Caki2 (cell line): ENCODE measurements at places on chromosomes 5 and 9. TPM values are rescaled to one million over a fixed set of nuclear protein-coding genes. Genes with fewer than 3 reads are reported as not detected.

The SAXO1 gene
- not detected in 2 replicates for total RNA-seq

DNA sequence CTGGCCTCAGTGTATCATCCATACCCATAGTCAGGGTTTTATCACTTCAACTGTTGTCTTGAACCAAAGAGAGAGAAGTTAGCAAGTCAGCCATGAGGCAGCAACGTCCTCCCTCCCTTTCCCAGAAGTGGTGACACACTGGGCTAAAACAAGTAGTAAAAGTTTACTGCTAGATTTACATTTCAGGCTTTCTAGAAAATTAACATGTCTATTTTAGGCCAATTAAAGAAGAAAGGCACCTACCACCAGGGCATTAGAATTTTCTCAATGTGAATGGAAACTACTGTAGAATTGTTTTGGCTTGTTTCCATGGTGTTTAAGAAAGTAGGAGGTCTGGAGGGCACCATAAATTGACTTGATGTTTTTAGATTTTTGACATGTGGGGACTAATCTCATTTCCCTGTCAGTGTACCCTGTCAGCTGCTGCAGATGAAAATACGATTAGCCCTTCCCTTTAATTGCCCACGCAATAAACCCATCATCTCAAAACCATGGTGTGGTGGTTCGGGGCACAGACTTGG, 121.8 kb upstream of the ELL2 start:
- DNase-seq: no peak

DNA sequence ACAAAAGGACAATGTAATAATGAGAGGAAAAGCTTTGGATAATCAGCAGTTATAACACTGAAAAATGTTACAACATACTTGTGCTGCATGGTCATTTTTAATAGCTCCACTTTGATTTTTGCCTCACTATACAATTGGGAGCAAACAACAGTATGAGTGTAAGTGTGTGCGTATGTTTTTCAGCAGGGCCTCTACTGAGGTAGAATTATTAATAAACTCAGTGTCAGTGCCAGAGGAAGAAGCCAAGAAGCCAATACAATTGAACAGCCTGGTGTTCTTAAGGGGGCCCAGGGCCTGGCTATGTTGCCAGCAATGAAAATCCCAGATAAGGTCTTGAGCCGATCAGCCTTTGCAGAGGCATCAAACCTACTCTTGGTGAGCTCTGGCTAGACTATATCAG, 16.1 kb upstream of the RLN1 start:
- no peak for DNase-seq

DNA sequence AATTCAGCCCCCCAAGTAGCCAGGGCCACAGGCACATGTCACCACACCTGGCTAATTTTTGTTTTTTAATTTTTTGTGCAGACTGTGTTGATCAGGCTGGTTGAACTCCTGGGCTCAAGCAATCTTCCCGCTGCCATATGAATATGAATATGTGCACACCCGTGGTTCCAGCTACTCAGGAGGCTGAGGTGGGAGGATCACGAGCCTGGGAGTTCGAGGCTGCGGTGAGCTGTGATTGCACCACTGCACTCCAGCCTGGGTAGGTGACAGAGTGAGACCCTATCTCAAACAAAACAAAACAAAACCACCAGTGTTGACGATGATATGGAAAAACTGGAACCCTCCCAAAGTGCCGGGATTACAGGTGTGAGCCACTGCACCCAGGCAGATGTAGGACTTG, 32.0 kb downstream of the EHMT1 start:
- DNase-seq: no peak

GRCh38 chr5:158340608-158341007, 481.7 kb upstream of the CLINT1 start:
- no peak for DNase-seq
